ENCODE measurements at places on chromosomes 13 and 19.

DNA sequence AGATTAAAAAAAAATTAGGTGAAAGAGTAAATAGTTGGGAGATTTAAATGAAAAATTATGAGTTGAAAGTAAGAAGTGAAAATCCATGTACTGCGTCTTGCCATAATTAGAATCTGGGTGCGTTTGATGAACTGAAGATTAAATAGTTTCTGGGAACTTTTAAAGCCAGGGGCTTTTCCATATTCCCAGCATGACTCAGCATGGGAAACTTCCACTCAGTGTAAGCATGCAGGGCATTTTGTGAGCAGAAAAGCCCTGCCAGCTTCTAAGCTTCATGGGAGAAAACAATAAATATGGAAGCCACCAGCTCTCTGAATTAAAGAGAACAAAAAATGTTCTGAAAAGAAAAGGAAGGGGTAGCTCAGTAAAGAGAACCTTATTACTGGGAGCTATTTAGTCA is 62.0 kb upstream of the EDNRB start:
- peak; percentile 18 for DNase-seq

- DNase-seq, result no peak
Observed at GRCh38 chr19:8528500-8528899, 14.5 kb upstream of the ZNF414 start.

- DNase-seq, result no peak
Observed at GRCh38 chr19:55257461-55258420, 1.1 kb downstream of the PPP6R1 start.

DNA sequence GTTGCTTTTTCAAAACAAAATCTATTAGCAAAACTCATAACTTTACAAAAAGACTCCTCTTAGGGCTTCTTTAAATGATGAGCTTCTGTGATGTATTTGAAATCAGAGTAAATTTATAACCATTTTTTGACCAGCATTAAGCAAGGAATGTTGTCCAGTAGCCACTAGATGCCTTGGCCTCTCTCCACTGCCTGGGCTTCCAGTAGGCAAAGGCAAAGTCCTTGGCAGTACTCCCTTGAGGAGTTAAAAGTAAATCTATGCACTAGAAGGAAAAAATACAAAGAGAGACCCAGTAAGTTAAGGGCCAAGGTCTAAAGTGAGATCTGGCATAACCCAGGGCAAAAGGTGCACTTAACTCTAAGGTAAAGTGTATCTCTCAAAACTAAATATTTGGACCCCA is 9.5 kb downstream of the SERPINE3 start:
- DNase-seq, result no peak

DNA sequence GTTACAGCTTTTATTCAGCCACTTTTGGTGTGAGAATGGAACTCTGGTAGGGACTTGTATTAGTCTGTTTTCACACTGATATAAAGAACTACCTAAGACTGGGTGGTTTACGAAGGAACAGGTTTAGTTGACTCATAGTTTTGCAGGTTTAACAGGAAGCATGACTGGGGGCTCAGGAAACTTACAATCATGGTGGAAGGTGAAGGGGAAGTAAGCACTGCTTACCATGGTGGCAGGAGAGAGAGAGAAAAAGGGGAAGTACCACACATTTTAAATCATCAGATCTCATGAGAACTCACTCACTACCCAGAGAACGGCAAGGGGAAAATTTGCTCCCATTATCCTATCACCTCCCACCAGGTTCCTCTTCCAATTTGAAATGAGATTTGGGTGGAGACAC is 942.2 kb downstream of the PCDH17 start:
- no peak for DNase-seq

- no peak for DNase-seq
Observed at GRCh38 chr13:21595546-21595822, 8.5 kb downstream of the MICU2 start.

GRCh38 chr19:29640231-29640630 is 25.0 kb upstream of the PLEKHF1 start:
- DNase-seq, result no peak

- no peak for DNase-seq
Observed at GRCh38 chr13:98505217-98505616, 71.7 kb downstream of the STK24 start.

DNA sequence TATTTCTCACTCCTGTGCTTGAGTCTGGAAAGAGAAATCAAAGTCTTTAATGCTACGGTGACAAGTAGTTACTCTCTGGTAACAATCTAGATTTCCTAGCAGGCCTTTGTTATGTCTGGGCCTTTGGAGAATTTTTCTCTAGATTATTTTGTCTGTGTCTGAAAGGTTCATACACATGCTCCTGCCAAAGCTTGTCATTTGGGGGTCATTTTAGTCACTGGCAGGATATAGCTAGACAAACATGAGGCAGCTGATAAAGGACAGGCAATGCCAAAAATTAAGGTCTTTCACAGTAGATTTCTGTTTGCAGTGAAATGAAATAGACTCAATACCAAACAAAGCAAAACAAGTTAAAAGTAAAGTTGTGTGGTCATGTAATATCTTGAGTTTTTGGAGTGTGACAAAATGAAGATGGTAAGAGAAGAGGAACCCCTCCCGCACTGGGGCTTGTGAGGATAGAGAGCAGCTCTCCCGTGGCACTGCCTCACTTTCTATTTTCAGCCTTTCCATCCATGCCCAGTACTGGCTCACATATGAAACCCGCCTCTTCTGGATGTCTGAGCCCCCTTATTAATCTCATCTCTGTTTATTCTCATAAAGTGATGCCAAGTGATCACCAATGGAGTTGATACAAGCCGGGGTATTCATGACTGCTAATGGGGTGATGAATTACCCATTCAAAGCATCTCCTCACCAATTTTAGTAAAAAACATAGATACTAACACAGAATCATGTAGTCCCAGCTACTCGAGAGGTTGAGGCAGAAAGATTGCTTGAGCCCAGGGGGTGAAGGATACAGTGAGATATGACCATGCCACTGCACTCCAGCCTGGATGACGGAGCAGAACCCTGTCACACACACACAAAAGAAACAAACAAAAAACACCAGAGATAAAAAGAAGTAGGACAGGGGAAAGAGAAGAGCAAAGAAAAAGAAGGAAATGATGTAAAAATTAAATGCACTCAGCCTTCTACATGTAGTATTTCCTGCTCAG is 389.3 kb downstream of the FGF14 start:
- DNase-seq, result no peak

DNA sequence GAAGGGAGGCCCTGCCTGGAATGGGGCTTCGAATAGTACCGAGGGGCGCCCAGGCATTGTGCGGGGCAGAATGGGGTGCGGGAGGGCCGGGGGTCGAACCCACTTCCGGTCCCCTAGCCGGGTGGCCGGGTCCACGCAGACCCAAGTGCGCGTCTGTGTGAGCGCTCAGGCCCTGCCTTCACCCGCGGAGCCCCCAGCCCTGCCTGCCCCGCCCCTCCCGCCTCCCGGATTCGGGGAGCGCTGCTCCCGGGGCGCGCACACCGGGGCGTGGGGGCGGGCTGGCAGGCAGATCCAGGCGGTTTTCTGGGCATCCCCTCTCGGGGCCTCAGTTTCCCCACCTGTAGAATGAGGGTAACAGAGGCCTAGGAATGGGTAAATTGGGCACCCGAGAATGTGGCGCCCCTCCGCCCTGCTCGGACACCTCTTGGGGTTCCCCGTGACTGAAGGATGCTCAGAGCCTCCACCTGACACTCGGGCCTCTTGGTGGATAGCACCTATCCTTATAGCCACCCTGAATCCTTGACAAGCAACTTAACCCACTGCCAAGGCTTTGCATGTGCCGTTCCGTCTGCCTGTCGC is 682 bp downstream of the PIK3R2 start:
- DNase-seq, result no peak

DNA sequence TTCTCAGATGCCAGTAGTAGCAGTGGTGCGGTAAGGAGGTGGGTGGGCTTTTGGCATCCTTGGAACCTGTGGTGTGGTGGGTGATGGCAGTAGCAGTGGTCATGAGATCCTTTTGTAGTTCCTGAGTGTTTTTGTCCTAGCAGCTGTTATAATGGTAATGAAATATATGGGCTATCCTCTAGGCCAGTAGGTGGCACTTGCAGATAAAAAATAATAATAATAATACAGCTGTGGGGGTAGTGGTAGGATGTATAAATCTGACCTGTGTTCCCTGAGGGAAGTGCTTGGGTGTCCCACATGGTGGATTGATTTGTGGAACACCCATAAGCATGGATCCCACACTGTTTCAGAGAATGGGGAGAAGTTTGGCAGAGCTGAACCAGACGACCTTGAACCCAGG is 334.0 kb downstream of the SLITRK5 start:
- DNase-seq, result no peak

DNA sequence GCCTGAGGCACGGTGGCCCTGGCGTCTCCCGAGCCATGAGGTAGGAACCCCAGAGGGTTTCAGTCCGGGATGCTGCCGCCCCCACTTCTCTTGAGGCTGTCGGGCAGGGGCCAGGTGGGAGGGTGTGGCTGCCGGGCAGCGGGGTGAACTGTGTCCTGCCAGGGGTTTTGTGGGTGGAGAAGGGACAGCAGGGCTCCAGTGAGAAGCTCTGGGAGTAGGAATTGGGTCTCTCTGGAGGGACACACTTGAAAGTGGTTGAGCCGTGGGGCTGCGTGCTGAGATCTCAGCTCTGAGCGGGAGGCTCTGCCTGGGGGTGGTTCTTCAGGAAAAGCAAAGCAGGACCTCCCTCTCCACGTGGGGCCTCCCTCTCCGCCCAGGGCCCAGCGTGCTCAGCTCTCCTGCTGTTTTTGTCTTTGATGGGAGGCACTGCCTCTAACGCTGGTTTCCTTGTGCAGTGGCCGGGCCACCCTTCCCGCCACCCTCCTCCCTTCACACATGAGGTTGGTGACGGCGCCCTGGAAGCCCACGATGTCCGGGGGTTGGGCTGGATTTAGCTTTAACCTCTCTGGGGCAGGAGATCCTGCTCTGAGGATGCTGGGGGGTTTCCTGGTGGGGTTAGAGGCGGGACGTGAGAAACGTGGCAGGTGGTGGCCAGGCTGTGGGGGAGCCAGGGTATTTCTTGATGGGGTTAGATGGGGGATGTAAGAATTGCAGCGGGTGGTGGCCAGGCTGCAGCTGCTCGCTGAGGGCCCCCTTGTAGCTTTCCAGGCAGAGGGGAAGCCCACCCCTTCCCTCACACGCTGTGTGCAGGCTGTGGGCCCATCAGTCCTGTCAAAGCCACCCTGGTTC is 15.3 kb upstream of the ZNF554 start:
- no peak for DNase-seq

DNA sequence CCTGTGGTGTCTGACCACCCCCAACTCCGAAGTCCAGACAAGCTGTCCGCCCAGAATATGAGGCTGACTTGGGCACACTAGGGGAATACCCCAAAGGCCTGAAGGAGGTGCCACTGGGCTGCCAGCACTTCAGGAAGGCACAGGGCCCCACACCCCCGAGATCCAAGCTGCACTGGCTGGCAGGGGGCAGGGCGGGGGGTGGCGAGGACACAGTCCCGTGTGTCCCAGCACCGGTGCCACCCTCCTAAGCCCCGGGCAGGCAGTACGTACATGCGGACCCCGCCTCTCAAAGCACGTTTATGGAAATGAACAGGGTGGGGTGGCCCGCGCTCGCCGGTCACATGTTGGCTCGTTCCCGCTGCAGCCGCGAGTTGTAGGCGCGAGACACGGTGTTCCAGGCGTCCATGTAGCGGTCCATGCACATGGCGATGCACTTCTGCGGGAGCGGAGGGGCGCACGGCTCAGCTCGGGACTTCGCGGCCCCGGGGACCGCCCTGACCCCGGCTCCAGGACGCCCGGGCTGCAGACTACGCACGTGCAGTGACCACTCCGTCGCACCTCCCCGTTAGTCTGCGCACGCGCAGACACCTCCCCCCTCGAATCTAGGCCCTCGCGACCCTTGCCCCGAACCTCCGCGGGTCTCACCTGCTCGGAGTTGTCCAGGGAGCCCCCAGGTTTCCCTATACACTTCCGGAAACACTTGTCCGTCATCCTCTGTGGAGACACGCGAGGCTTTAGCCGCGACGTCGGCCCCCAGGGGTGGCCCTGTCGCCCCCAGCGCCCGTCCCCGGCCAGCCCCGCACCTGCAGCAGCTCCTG is 566 bp downstream of the TIMM13 start:
- peak; percentile 41 for DNase-seq

DNA sequence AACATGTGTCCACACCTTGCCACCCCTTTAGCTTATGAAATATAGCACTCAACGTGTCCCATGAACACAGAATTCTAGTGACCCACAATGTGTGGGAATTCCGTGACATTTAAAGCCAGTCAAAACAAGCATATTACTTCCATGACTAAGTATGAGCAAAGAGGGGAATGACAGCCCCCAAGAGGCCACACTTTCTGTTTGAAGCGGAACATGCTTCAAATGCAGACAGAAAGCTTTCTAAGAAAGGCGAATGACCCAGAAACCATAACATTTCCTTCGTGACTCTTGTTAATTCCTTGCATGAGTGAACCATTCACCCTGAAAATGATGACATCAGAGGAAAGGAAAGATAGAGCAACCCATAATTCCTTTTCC is 122.0 kb upstream of the FNDC3A start:
- no peak for DNase-seq

DNA sequence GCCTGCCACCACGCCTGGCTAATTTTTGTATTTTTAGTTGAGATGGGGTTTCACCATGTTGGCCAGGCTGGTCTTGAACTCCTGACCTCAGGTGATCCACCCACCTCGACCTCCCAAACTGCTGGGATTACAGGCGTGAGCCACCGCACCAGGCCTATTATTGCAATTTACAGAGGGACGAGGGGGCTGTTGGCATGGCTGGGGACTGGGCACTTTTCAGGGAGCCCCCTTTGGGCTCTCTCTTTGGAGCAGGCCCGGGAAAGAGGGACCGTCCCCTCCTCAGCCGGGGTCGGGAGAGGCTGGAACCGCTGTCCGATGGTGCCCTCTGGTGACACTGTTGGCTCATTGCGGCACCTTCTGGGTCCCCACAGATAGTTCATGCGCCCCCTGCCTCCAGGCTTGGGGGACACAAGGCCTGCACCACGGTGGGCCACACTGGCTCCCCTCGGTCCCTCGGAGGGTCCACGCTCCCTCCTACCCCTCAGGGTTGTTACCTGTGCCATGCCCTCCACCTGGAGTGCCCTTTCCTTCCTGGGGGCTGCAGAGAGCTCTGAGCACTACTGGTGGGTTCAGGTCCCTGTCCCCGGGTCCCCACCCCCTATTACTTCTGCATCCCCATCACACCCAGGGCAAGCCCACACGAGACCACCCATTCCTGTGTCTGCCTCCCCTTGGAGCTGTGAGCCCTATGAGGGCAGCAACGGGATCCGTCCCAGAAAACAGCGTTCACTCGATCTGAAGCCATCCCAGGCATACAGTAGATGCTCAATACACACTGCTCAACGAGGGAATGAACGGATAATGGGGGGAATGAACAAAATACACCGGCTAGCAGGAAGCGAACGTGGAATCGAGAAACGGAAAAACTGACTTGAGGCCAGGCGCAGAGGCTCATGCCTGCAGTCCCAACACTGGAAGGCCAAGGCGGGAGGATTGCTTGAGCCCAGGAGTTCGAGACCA is 12.5 kb downstream of the FEM1A start:
- DNase-seq, result no peak

- no peak for DNase-seq
Observed at GRCh38 chr13:74561155-74561554, 427.0 kb upstream of the KLF12 start.

DNA sequence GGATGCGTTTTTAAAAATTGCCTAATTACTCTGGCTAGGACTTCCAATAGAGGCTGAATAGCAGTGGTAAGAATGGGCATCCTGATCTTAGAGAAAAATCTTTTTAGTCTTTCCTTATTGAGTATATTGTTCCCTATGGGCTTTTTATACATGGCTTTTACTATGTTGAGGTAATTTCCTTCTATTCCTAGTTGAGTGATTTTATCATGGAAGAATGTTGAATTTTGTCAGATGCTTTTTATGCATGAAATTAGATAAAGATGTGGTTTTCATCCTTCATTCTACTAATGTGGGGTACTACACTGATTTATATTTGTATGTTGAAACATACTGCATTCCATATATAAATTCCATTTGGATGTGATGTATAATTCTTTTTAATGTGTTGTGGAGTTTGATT is 2673.8 kb downstream of the PCDH9 start:
- DNase-seq, result no peak

Data from caudate nucleus (tissue), 63 donors.